CD14-positive monocyte (primary cell): ENCODE measurements at places on chromosomes 16 and 17.

DNA sequence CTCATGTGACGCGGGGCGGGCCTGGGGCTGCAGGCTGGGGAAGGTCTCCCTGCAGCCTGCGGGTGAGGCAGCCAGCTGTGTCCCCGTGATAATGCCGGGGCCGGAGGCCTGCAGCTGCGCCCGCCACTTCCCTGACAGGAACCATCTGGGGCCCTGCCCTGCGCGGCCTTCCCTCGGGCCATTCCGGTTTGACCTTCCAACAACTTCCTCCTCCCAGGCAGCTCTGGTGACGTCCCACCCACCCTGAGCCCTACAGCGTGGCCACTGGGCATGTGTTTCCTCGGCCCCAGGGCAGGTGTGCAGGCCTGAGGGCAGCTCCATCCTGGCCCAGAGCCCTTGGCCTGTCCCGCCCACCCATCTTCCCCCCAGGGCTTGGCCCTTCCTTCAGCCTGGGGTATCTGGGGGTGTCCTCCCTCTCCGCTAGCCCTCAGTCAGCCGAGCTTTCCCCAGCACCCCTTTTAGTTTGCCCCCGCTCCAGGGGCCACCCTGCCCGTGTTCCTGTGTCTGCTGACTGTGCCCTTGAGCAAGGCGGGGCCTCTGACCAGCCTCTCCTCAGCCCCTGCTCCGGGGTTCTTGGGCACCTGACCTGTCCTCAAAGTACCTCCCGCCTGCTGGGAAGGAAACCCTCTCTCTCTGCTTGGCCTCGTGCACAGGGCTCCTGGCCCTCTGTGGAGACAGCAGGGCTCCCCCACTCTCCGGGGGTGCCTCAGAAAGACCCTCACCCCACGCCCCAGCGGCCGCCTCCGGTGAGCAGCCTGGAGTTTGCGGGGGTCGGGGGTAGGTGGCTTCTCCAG is at the start of gene CBFA2T3:
Gene CBFA2T3, minus strand, starts transcription at position 190 of the 794 bp plus-strand sequence. CDS start 400 bp downstream, outside the sequence.
- DNase-seq, result peak; percentile 82

DNA sequence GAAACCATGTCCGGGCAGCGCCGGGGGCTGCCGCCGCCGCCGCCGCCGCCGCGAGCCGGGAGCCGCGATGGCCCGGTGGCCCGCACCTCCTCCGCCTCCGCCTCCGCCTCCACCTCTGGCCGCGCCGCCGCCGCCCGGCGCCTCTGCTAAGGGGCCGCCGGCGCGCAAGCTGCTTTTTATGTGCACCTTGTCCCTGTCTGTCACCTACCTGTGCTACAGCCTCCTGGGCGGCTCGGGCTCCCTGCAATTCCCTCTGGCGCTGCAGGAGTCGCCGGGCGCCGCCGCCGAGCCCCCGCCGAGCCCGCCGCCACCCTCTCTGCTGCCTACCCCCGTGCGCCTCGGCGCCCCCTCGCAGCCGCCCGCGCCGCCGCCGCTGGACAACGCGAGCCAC is 587 bp downstream of the HS3ST4 start:
- no peak for DNase-seq

- peak; percentile 73 for DNase-seq
Observed at GRCh38 chr16:81480606-81481206, 36.1 kb downstream of the CMIP start.

DNA sequence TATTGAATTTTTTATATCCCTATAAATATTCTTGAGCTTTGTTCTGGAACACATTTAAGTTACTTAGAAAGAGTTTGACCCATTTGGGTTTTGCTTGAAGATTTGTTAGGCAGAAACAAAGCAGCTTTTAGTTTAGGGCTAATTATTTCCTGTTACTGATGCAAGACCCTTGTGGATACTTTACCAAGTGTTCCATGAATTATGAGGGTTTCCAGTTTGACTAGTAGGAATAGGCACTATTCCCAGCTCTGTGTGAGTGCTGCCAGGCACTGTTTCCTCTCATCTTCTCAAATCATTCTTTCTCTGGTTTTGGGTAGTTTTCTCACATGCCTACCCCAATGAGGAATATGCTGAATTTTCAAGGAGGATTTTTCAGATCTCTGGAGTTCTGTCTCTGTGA is 80.0 kb downstream of the SPACA3 start:
- no peak for DNase-seq

DNA sequence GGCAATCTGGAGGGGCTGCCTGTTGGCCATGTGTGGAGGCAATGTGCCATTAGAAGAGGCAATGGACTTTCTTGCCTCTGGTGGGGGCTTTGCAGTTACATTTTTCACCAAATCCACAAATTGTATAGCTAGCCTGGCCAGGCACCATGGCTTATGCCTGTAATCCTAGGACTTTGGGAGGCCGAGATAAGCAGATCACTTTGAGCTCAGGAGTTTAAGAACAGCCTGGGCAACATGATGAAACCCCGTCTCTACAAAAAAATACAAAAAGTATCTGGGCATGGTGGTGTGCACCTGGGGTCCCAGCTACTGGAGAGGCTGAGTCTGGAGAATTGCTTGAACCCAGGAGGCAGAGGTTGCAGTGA is 2.7 kb upstream of the RNF112 start:
- DNase-seq, result no peak

DNA sequence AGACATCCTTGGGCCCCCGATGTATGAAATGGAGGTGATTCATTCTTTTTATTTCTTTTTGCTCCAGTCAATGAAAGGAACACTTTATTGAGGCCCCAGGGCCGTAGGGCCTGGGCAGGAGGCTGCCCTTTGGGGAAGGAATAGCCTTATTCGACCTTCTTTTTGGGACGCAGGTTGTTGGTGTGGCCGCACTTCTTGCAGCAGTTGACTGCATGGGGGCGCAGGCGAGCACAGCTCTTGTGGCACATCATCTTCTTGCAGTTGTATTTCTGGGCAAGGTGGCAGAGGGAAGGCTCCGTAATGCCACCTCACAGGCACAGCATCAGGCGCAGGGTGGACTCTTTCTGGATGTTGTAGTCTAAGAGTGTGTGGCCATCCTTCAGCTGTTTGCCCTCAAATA is 50.9 kb downstream of the SIAH1 start:
- no peak for DNase-seq

GRCh38 chr17:48441231-48441711 is 11.3 kb upstream of the SKAP1 start:
- DNase-seq, result no peak

DNA sequence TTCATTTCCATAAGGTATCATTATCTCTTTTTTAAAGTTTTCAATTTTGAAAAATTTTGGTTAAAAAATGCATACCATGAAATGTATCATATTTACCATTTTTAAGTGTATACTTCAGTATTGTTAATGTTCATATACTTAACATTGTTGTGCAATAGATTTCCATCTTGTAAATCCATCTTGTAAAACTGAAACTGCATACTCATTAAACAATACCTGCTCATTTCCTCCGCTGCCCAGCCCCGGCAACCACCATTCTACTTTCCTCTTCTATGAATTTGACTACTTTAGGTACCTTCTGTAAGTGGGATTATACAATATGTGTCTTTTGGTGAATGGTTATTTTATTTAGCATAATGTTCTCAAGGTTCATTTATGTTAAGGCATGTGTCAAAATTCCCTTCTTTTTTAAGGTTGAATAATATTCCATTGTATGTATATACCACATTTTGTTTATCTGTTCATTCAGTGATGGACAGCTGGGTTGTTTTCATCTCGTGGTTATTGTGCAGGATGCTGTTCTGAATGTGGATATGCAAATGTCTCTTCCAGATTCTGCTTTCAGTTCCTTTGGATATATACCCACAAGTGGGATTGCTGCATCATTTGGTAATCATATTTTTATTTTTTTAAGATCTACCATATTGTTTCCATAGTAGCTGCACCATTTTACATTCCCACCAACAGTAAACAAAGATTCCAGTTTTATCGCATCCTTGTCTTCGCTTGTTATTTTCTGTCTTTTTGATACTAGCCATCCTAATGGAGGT is 6.7 kb downstream of the CCL2 start:
- DNase-seq, result no peak

DNA sequence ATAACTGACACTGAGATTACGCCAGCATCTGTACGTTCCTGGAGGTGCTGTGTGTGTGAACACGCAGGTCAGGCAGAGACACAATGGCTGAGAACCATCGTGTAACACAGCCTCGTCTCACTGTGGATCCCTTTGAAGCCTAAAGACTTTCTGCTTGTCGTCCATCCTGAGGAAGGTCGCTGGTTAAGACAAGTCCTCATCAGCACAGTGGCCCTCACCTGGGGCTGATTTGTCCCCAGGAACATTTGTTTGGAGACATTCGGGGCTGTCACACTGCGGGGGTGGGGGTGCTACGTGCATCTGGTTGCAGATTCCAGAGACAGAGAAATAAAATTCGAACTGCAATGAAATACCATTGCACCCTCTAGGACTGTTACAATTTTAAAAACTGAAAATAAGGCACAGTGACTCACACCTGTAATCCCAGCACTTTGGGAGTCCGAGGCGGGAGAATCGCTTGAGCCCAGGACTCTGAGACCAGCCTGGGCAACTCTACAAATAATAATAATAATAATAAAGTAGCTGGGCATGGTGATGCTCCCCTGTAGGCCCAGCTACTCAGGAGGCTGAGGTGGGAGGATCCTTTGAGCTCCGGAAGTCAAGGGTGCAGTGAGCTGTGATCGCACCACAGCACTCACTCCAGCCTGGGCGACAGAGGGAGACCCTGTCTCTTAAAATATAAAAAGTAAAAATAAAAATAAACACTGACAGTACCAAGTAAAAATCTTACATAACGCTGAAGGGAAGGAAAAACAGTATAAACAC is 112.0 kb upstream of the METRNL start:
- no peak for DNase-seq

GRCh38 chr16:85418978-85419491 is 194.1 kb upstream of the GSE1 start:
- no peak for DNase-seq
